ENCODE measurements at places on chromosomes 16 and 17.

- DNase-seq = no peak
Measured at GRCh38 chr16:81832801-81833547, 53.9 kb downstream of the PLCG2 start.

GRCh38 chr17:28961391-28961790 lies 10.1 kb upstream of the PHF12 start:
- no peak for DNase-seq

DNA sequence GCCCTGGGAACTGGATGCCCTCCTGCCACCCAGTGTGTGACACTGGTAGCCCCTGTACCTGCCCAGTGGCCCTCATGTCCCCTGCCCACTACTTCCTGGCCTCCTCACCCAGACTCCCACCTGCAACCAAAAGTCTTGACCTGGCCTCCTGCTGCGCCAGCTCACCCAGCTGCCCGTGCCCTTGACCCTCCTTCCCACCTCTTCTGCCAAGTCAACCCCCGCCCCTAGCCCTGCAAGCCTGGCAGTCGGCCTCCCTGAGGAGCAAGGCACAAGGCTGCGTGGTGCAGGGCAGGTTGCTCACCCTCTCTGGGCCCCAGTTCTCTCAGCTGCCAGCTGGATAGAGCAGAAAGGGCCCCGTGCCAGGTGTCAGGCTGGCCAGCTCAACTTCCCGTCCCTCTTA lies 12.3 kb upstream of the FAM83G start:
- DNase-seq = no peak

DNA sequence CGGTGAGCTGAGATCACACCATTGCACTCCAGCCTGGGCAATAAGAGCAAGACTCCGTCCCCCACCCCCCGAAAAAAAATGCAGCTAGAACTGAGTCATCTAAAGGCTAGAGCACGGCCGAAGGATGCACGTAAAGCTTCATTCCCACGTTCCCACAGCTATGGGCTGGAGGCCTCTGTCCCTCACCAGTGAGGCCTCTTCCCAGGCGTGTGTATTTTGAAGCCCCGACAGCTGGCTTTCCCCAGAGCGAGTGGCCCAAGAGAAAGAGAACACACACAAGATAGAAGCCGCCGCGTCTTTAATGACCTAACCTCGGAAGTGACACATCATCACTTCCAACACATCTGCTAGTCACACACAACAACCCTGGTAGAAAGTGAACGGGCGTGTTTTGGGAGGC lies 6.6 kb upstream of the KCTD5 start:
- DNase-seq = no peak

DNA sequence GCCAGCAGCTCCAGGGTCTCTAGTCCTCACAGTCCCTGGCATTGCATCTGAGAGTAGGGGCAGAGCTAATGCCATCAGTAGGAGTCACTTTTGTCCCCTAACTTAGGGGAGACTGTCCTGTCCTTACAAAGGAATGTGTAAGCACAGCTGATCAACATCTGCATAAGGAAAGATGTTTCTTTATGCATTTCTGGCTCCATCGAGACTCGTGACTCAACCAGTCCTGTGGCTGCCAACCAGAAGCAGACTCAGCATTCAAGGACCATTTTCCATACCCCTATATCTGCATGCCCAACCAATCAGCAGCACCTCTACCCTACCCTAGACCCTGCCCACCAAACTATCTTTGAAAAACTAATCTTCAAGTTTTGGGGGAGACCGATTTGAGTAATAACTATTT lies 8.2 kb upstream of the MPP2 start:
- DNase-seq = no peak

GRCh38 chr17:2190014-2190413 lies 113.6 kb downstream of the SMG6 start:
- no peak for DNase-seq

GRCh38 chr17:72665852-72666851 lies 426.3 kb downstream of the SLC39A11 start:
- DNase-seq = no peak

All from AML-193 (cell line).